ENCODE measurements at places on chromosomes 7 and 10. TPM values are rescaled to one million over a fixed set of nuclear protein-coding genes. Genes with fewer than 3 reads are reported as not detected.

The GNGT1 gene
- not detected for total RNA-seq

The OPN1SW gene
- not detected for total RNA-seq

The KIF5B gene
- total RNA-seq = 128 TPM

DNA sequence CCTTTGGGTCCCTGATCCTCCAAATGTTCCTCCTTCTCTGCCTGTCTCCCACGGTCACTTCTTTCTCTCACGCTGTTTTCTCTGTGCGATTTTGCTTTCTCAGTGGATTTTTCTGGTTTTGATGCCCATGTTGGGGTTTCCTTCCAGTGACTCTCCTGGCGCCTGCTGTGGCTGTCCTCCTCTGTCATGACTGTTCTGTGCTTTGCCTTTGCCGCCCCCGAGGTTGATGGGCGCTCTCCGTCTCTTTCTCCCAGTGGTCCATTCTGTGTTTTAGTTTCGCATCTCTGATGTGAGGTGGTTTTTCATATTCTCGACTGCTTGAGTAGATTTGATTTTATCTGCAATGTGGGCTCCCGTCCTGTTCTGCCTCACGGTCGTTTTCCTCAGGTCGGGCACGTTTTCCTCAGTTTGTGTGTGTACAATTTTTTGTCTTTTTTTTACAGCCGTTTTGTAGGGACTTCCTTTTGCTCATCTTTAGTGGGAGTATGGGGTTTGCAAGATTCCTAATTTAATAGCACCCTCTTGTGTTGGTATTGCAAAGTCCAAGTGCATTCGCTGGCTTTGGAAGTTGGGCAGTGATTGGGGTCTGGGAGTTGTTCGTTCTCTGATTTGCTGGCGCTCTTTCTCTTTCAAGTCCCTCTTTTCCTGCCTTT lies 100.0 kb downstream of the INPP5A start:
- peak; percentile 4 for DNase-seq

- no peak for DNase-seq
These were observed 260.9 kb downstream of the SLC25A13 start for GRCh38 chr7:96061009-96061408.

DNA sequence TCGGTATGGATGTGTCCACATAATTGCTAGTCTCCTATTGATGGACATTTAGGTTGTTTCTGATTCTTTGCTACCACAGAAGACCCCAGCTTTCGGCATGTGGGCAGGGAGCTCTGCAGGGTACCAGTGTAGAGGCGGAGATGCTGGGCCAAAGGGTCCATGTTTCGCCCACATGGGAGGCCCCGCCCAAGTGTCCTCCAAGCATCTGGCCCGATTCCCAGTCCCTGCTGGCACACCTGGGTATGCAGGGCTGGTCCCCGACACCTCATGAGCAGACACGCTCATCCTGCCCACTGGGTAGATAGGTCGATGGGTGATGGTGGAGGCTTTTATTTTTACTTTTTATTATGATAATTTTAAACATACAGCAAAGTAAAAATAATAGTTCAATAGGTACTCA lies 19.4 kb upstream of the TBRG4 start:
- no peak for DNase-seq

DNA sequence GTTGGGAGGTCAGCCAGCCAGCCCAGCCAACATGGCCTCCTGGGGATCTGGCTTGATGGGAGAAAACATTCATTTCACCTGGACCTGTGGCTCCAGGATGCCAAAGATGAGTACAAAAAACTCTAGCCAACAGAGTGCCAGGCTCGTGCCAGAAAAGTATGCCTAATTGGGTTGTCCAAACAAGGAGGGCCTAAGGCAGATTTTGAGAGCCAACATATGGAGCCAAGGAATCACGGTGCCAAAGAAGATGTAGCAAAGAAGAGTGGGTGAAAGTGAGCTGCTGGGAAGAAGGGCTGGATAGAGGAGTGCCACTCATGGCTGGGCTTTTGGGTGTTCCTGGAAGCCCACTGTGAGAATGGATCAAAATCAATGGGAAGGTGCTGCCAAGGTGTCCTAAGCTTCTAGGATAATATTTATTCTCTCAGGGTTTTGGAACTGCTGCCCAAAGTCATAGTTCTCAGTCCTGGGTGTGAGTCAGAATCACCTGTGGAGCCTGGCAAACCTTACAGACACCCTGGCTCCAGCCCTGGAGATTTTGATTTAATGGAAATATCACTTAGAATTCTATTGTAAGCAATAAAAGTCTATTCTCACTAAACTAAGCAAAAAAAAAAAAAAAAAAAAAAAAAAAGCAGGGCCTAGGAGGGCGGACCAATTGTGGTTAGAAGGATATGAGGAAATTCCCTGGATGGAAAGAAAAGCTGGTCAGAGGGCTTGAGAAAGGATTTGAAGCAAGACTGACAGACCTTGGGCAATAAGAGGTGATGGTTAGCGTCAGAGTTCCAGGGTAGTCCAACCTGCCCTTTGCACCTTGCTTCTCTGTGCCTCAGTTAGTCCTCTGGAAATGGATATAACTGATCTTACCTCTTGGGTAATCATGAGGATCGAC lies 182.2 kb upstream of the PRR15 start:
- DNase-seq = no peak

DNA sequence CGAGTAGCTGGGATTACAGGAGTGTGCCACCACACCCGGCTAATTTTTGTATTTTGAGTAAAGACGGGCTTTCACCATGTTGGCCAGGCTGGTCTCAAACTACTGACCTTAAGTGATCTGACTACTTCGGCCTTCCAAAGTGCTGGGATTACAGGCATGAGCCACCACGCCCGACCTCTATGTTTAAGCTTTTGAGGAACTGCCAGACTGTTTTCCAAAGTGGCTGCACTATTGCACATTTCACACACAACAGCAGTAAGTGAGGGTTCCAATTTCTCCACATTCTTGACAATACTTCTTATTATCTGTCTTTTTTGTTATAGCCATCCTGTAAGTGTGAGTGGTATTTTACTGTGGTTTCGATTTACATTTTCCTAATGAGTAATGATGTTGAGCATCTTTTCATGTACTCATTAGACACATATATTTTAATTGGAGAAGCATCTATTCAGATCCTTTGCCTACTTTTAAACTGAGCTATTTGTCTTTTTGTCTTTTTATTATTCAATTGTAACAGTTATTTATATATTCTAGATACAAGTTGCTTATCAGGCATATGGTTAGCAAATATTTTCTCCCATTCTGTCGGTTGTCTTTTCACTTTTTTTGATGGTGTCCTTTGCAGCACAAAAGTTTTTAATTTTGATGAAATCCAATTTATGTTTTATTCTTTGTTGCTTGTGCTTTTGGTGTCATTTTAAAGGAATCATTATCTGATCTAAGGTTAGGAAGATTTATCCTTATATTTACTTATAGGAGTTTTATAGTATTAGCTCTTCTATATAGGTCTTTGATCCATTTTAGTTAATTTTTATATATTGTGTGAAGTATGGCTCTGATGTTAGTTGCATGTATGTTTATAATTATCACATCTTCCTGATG lies 12.8 kb upstream of the IRF5 start:
- DNase-seq = no peak

All from omental fat pad (tissue), 4 donors.